ENCODE measurements at places on chromosomes 4 and X. TPM values are rescaled to one million over a fixed set of nuclear protein-coding genes. Genes with fewer than 3 reads are reported as not detected.

The CLIC2 gene
- total RNA-seq, result 0.49 TPM

DNA sequence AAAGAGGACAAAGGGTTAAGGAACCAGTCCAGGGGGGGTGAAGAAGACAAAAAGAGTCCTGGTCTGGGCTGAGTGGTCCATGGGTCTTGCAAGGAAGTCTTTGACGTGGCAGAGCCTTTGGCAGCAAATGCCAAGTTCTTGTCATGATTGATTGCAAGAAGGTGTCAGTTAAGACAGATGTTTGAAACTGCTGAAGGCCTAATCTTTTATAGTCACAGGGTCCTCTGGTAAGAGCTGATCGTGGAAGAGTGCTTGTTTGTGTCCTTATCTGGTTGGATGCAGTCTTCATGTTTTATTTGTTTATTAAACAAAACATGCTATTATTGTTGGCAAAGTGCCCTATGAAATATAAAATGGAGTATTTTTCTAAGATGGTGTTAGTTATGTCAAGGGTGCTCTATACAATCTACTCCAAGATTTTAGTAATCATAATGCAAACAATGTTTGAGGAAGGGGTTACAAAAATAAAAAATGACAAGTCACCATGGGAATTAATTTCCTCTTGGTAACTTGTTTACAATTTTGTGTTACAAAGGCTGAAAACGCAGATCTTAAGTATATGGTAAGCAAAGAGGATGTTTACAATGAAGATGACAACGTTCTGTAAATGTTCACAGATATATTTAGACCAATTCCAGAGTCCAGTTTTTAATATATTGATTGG is 85.9 kb downstream of the MAGED4 start:
- H3K27me3 ChIP-seq, result no peaks in the 10 kb centered on the region
- no peak for DNase-seq
- H3K4me1 ChIP-seq, result no peaks in the 10 kb centered on the region
- no peaks in the 10 kb centered on the region for H3K36me3 ChIP-seq

DNA sequence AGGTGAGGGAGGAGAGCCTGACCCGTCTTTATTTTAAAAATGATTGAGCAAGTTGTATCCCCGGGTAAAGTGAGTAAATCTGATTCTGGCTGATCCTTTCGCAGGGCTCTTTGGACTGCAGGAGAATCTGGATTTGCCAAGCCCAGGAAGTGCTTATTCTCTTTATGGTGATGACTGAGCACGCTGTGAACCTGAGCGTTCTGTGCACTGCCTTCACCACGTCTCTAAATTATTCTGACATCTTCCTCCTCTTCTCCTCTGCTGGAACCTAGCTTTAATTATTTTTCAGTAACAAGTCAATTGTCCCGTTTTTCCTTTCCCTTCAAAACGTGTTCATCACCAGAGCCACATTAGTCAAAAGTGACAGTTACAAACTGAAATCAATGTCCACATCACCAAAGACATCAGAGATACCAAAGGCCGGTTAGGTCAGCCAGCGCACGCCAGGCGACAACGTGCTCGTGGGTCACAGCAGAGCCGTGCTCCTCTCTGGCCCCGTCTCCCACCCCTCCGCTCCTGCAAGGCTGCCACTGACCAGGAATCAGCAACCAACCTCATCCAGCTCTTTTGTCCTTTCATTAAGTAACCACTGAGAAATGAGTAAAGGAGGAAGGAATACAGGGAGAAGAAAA is 74.3 kb downstream of the DCTD start:
- no peak for DNase-seq
- no peaks in the 10 kb centered on the region for H3K4me1 ChIP-seq
- H3K4me3 ChIP-seq, result no peak overlapping the region
- H3K27me3 ChIP-seq, result peaks cover 27% of the 10 kb centered on the region
- no peak overlapping the region for H3K27ac ChIP-seq

GRCh38 chr4:139767168-139767567 is 101.5 kb downstream of the MGST2 start:
- no peak overlapping the region for H3K4me3 ChIP-seq
- H3K4me1 ChIP-seq, result no peaks in the 10 kb centered on the region
- no peaks in the 10 kb centered on the region for H3K27me3 ChIP-seq
- no peak for DNase-seq

- no peak overlapping the region for H3K4me3 ChIP-seq
- H3K36me3 ChIP-seq, result peaks cover 31% of the 10 kb centered on the region
- no peaks in the 10 kb centered on the region for H3K27me3 ChIP-seq
Observed at GRCh38 chr4:123232439-123232838, 164.2 kb upstream of the SPRY1 start.

Measured in activated naive CD8-positive, alpha-beta T cell treated with anti-CD3 and anti-CD28 coated beads for 36 hours (primary cell).